MCF 10A (cell line): ENCODE measurements at places on chromosomes 6 and 20.

DNA sequence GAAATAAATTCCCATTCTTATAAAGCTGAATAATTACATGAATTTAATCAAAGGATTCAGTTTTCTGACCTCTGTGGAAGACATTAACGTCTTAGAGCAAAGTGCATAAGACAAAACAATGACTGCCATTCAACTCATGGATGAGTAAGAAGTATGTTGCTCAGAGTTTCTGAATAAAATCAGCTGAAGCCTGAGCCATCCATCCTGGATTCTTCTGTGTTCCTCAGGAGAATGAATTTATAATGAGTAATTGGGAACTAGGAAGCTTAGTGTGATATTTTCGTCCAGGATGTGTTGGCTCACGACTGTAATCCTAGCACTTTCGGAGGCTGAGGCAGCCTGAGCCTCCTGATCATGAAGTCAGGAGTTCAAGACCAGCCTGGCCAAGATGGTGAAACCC lies 62.8 kb downstream of the PERP start:
- no peaks in the 10 kb centered on the region for H3K4me1 ChIP-seq
- H3K27me3 ChIP-seq: no peaks in the 10 kb centered on the region
- no peak overlapping the region for H3K27ac ChIP-seq
- no peak overlapping the region for H3K4me3 ChIP-seq
- no peak for DNase-seq
- no peaks in the 10 kb centered on the region for H3K36me3 ChIP-seq

GRCh38 chr6:133551847-133552341 lies 310.7 kb downstream of the EYA4 start:
- no peak overlapping the region for H3K4me3 ChIP-seq
- H3K27ac ChIP-seq: peak overlapping the region; percentile 59
- peak; percentile 83 for DNase-seq
- H3K36me3 ChIP-seq: no peaks in the 10 kb centered on the region
- H3K4me1 ChIP-seq: peaks cover 12% of the 10 kb centered on the region

- no peak for DNase-seq
- H3K27ac ChIP-seq: no peak overlapping the region
- peaks cover 6% of the 10 kb centered on the region for H3K4me1 ChIP-seq
- H3K36me3 ChIP-seq: peaks cover 13% of the 10 kb centered on the region
Observed at GRCh38 chr6:88804701-88805100, 158.7 kb downstream of the RNGTT start.

- no peak overlapping the region for H3K27ac ChIP-seq
- no peak for DNase-seq
Observed at GRCh38 chr6:118326712-118327111, 221.4 kb upstream of the PLN start.

DNA sequence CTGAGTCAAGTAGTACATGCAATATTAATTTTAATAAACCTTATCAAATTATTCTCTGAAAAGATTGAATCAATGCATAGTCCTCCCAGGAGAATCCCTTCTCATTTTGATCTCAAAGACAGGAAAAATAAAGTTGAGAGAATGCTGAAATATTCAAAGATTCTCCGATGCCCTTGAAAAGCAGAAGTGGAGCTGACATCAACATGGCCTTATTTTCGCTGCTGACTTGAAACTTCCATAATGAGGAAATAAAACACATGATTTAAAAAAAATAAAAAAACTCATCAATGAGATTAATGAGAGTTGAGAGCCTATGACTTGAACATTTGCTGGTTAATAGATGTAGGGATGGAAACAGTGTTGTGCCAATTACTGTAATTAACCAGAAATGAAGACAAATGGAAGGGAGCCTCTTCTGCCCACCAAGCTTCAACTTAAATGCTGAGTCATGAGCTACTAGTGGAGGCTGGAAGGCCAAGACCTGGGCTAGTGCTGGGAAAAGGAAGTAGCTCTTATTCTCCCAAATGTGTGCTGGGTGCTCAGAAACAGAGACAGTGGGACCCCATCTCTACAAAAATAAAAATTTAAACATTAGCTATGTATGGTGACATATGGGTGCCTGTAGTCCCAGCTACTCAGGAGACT lies 139.9 kb downstream of the BFSP1 start:
- no peaks in the 10 kb centered on the region for H3K36me3 ChIP-seq
- no peak overlapping the region for H3K27ac ChIP-seq
- H3K4me3 ChIP-seq: no peak overlapping the region
- H3K27me3 ChIP-seq: peaks cover 80% of the 10 kb centered on the region

GRCh38 chr20:16203096-16203495 lies 370.2 kb downstream of the KIF16B start:
- no peak overlapping the region for H3K4me3 ChIP-seq
- no peaks in the 10 kb centered on the region for H3K36me3 ChIP-seq
- no peak overlapping the region for H3K27ac ChIP-seq
- H3K4me1 ChIP-seq: no peaks in the 10 kb centered on the region

- DNase-seq: peak; percentile 38
- H3K4me3 ChIP-seq: peak within 1 kb of the TSS; percentile 71
- no peaks in the 10 kb centered on the region for H3K36me3 ChIP-seq
- H3K27me3 ChIP-seq: no peaks in the 10 kb centered on the region
Observed at GRCh38 chr6:107114926-107115694, at the start of gene BEND3. Gene BEND3, minus strand, starts transcription at chr6:107115515. Its CDS starts 16,230 bp downstream, at chr6:107099285.

- no peaks in the 10 kb centered on the region for H3K4me1 ChIP-seq
- no peaks in the 10 kb centered on the region for H3K36me3 ChIP-seq
- peaks cover 49% of the 10 kb centered on the region for H3K27me3 ChIP-seq
- no peak overlapping the region for H3K4me3 ChIP-seq
- no peak overlapping the region for H3K27ac ChIP-seq
Observed at GRCh38 chr6:114581293-114581692, 238.5 kb upstream of the HS3ST5 start.

- H3K4me1 ChIP-seq: peaks cover 18% of the 10 kb centered on the region
- DNase-seq: no peak
- no peak overlapping the region for H3K27ac ChIP-seq
- H3K27me3 ChIP-seq: no peaks in the 10 kb centered on the region
Observed at GRCh38 chr6:139708337-139709199, 334.1 kb upstream of the CITED2 start.

DNA sequence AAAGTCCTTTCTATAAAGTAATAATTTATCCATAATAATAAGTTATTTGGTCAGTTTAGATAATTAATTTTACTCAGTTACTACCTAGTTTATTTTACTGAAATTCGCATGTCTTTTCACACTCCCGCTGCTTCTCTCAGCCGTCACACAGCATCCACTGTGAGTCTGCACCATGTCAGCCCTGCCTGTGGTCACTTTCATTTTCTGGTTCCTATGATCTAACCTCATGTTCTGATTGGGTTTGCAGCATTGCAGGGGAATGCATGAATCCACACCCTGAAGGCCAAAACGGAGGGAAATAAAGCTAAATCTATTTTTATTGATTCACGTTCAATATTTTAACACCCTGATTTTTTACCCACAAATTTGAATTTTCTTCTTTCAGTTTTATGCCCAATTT lies 47.4 kb downstream of the PDE10A start:
- no peak for DNase-seq
- no peak overlapping the region for H3K27ac ChIP-seq
- H3K36me3 ChIP-seq: no peaks in the 10 kb centered on the region
- H3K4me1 ChIP-seq: no peaks in the 10 kb centered on the region
- no peaks in the 10 kb centered on the region for H3K27me3 ChIP-seq
